ENCODE measurements at places on chromosomes 13 and 19.

DNA sequence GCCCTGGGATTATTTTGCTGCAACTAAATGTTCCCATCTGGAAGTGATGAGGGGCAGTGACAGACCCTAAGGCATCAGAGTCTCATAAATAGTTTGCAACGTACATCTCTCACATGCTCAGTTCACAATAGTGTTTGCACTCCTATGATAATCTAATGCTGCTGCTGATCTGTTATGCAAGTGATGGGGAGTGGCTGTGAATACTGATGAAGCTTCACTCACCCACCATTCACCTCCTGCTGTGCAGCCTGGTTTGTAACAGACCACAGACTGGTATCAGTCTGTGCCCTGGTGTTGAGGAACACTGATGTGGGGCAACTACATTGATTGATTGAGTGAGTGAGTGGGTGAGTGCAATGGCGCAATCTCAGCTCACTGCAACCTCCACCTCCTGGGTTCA is 54.9 kb downstream of the ZNF726 start:
- no peak for DNase-seq

- no peak for DNase-seq
These were observed 25.1 kb downstream of the ELF1 start for GRCh38 chr13:40993987-40994386.

DNA sequence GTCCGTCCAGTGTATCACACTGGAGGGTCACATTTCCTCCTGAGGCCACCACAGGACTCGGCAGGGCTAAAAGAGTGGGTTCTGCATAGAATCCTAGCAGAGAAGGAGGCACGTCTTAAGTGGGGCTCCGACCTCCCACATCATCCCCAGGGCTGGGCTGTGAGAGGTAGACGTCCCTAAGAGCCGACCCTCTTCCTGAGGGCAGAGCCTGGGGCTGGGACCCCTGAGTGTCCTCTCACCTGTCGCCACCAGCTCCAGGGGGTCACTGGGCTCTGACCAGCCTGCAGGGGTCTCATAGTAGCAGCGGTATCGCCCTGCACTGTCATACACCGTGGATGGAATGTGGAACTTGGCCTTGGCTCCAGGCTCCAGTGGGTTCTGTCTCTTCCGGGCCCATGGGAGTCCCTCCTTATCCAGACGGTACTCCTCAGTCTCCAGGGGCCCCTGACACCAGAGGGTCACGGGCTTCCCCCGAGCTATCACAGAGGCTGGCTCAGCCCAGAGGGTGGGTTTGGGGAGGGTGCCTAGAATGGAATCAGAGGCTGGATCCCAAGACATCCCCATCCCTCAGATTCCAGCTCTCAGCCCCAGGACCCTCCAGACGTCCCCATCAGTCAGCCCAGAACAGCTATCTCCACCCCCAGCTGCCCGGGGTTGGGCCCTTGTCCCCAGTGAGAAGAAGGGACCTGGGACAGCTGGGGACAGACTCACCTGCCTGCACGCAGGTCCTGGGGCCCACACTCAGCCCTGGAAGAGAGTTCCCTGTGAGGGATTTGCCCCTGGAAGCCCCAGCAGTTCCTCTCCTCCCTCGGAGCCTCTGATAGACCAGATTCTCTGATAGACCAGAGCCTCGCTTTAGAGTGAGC is 590 bp downstream of the LILRB5 start:
- no peak for DNase-seq

DNA sequence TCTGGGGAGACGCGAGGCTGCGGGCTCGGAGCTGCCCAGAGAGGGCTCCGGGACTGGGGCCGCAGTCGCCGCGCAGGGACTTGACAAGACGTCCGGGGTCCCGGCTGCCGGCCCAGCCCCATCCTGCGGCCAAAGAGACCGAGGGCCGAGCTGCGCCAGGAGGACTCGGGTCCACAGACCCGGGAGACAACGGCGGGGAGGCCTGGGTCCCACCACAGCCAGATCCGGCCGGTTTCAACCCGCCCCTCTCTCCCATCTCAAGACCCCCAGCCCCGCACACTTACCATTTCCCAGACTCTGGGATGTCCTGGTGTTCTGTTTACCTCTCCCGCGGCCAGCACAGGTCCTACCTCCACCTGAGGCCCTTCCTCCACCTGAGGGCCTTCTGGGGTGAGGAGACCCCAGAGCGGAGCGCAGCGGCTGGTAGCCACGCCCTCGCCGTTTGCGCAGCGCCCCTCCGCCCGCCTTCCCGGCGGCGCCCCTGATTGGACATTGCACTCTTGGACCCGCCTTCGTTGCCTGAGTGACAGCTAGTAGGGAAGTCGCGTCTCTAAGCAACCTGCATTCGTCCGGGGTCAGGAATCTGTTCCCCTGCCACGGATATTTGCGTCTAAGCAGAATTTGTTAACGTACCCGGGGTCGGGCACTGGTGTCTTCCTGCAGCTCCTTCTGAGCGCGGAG is at the start of gene ZNF709:
TSS of gene ZNF709 (minus strand) at position 446 of the 681 bp plus-strand sequence. CDS start at position 287, 159 bp downstream.
- DNase-seq, result peak; percentile 79

DNA sequence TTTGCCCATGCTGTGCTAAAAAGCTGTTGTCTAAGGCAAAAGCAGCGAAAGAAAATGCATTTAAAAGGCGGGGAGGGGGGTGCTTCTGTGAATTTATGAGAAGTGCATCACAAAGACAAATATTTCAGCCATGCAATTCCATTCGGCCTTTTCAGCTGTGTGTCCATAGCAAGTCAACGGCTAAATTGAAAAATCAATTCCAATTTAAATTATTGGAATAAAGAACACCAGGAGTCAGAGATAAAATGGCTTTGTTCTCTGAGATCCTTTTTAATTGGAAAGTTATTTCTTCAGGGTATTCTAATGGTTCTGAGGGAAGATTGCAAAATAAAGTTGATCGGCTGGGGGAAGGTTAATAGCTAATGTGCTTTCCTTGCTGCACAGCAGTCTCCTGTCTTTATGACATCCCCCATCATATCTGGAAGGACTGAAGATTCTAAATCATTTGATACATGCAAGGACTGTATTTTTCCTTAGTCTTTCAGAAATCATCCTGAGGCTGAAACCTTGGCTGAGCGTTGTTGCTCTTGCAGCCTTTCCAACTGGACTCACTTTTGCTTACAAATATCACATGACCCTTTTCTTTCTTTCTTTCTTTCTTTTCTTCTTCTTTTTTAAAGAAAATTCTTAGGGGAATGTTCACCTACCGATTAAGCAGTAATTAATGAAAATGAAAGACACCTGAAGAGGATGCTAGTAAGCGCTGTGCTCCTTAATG is 647.1 kb downstream of the DACH1 start:
- DNase-seq, result no peak

- DNase-seq, result no peak
These were observed 3.2 kb downstream of the TMEM160 start for GRCh38 chr19:47044946-47045866.

DNA sequence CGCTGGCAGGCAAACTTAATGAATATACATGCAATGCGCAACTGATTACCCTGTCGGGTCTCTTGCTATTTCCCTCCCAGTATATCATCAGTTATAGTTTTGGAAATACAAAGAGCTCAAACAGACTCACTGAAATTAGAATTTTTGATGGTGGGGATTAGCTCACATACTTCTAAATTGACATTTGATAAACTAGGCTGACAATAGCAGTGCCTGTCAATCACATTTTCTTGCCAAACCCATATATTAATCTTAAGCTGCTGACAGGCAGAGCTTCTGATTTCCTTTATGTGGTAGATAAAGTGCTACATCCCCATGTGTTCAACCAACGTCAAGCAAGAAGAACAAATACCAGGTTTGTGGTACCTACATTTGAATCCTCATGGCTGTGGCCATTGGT is 241.6 kb downstream of the DNAJC15 start:
- DNase-seq, result no peak

DNA sequence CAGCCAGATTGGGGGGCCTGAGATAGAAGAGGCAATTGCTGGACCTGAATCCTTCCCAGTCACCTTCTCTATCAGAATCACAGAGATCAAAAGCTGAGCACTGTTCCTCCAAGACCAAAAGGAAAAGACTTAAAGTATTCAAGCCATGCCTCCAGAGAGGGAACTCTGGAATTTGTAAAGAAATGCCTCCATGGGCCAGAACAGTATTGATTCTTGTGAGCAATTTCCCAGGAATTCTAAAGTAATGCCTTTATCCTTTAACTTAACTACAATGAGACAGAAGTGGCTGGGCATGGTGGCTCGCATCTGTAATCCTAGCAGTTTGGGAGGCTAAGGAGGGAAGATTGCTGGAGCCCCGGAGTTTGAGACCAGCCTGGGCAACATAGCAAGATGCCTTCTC is 148.8 kb downstream of the FLT1 start:
- DNase-seq, result no peak

- no peak for DNase-seq
These were observed 1089.7 kb downstream of the EFNB2 start for GRCh38 chr13:105445796-105446195.

GRCh38 chr13:102443249-102443648 is 41.4 kb upstream of the FGF14 start:
- DNase-seq, result no peak

DNA sequence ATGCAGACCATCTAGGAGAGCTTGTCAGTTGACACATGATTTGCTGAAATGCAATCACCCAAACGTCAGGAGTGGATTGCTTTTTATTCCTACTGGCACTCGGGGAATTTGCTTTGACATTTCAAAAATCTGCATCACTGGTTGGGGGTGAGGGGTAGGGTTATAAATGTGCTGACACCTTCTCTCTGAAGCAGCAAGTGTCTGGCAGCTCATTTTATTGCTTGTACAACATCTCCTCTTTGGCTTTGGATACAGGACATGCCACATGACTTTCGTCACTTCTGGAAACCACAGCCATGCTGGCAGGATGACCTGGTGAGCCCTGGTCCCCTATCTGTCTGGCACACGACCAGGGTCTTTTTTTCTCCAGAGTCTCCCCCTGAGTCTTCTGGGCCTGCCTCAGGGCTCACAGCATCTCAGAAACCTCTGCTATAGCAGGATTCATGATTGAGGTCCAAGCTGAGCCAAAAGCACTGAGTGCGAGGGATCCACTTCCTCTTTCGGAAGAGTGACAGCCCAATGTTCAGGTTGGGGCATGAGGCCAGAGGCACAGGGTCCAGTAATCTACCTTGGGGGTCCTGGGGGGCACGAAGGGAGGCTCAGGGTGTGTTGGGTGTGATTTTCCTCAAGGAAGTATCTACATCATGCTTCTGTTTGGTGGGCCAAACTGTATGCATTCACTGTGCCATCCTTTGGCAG is 60.1 kb downstream of the HSPH1 start:
- no peak for DNase-seq

- DNase-seq, result no peak
These were observed 6.0 kb upstream of the BSG start for GRCh38 chr19:566403-566802.

- DNase-seq, result no peak
These were observed 9.8 kb upstream of the MZF1 start for GRCh38 chr19:58582985-58583384.

GRCh38 chr13:60922576-60923231 is 492.9 kb downstream of the PCDH20 start:
- no peak for DNase-seq

DNA sequence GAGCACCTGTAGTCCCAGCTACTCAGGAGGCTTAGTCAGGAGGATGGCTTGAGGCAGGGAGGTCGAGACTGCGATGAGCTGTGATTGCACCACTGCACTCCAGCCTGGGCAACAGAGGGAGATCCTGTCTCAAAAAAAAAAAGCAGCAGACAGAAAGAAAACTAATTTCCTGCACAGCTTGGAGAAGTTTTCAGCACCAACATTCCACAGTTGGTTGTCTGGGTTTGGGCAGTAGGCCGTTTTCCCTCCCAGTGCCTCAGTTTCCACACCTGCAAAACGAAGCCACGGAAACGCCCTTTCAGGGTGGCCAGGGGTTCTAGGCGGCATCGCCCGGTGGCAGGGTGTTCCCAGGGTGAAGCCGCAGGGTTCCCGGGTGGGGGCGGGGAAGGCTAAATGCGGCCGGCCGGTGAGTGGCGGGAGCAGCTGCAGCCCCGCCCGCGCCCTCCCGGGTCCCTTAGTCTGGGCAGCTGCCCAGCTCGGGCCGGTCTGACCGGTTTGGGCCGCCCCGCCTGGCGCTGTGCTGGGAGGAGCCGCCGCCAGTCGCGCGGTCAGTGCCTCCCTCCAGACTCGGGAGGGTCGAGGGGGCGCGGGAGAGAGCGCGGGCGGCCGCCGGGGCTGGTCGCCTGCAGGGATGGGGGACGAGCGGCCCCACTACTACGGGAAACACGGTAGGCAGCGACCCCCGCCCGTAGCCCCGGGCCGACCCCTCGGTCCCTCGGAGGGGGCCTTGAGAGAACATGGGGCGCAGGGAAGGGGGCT is at the start of gene SLC44A2:
TSS of gene SLC44A2 (plus strand) at position 551 of the 759 bp plus-strand sequence. CDS start at position 632, 81 bp downstream.
- DNase-seq, result no peak

- no peak for DNase-seq
These were observed 5.5 kb upstream of the CCNE1 start for GRCh38 chr19:29806098-29806866.

- no peak for DNase-seq
These were observed 147.1 kb downstream of the DNAJC15 start for GRCh38 chr13:43170506-43170905.

DNA sequence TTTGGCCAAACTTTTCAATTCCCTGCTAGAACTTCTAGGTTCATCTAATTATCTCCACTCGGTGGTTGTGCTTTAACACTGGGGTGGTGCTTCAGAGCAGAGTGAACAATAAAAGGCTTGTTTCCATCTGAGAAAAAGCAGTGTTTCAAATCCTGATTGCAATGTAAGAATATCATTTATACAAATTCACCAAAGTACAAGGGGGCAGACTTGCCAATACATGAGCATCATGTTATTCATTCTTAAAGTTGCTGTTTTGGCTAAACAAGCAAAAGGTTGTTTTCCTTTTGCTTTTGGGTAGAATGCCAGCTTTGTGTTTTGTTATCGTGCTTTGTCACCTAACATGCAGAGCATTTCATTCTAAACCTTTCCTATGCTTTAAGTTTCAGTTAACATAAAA is 78.5 kb upstream of the UBAC2 start:
- DNase-seq, result no peak

DNA sequence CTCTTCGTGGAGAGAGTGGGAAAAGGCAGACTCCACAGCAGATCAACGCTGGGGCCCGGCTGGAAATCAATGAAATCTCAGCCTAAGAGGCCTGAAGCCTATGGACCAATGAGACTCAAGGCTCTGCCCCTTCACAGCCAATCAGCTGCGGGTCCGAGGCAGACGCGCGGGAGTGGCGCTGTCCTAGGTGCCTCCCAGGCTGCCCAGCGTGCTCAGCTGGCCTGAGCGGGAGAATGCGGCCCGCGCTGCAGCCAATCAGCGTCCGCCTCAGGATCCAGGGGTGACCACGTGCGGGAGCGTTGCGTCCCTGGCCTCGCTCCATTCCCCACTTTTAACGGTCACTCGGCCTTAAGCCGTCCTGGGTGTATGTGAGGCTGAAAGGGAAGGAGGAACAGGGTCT is at the start of gene ZBTB32:
TSS of gene ZBTB32 (plus strand) at position 341 of the 400 bp plus-strand sequence. CDS start 10,069 bp downstream, outside the sequence.
- DNase-seq, result no peak

GRCh38 chr13:106794117-106794516 is 226.2 kb upstream of the ARGLU1 start:
- DNase-seq, result no peak

GRCh38 chr13:102715447-102715846 is 20.6 kb upstream of the METTL21C start:
- DNase-seq, result no peak

DNA sequence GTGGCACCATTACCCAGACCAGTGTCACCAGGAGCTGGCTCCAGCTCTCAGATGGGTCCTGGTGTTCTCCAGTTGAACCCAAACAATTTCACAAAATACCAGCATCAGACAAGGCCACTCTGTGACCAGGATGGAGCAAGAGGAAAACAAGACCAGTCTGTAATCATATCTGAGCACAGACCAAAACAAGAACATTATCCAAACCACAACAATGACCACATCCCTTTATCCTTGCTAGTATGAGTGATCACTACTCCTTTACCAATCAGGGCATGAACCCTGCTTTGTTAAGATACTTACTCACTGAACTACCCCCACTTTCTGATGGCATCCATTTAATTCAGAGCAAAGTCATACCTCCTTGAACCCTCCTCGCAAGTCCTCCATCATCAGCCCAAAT is 145.9 kb downstream of the NUFIP1 start:
- DNase-seq, result no peak

Measured in stimulated activated CD8-positive, alpha-beta memory T cell treated with anti-CD3 and anti-CD28 coated beads, Interleukin-7, amount 100 ng/mL, for 4 hours (primary cell).